ENCODE measurements at places on chromosomes 16 and 17.
A peak's percentile ranks its signal among the peaks of the same experiment; 100 is the strongest.

- no peak for DNase-seq
Observed at GRCh38 chr16:48184681-48185080, 28.9 kb upstream of the ABCC12 start.

- DNase-seq: no peak
Observed at GRCh38 chr17:63772801-63773271, 561 bp downstream of the CCDC47 start.

DNA sequence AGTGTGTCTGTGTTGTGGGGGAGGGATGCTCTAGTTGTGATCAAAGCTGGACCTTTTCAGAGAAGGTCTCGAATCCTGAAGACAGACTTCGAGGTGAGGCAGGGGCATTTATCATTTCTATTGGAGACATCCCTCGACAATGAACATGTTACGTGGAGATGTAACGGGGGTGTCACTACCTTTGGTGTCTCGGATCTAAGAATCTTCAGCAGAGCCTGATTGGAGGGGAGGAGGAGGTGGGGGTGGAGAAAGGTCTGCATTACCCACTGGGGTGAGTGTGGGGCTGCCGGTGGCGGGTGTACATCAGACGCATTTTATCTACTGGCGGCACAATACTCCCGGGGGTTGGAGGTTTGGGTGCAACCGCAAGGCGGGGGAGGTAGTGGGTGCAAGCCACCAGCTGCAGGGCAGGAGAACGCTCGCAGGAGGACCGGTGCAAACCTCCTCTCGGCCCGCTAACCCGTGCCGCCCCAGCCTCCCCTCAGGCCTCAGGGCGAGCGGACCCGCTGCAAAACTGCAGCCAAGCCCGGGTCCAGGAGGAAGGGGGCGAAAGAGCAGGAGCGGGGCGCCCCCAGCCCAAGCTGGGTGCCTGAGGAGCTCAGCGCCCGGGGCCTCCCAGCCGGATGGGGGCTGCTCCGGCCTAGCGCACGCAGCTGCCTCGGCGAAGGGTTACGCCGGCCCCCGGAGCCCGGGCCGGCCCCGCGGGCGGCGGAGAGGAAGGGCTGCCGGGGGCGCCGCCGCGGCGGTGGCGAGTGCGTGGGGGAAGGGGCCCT is 735 bp downstream of the ZNF652 start:
- peak; percentile 94 for DNase-seq

GRCh38 chr16:22787466-22788192 is 26.3 kb upstream of the HS3ST2 start:
- DNase-seq: no peak

GRCh38 chr17:45846646-45847045 is 2.0 kb downstream of the SPPL2C start:
- no peak for DNase-seq

- DNase-seq: no peak
Observed at GRCh38 chr16:12455287-12455798, 348.3 kb downstream of the CPPED1 start.

DNA sequence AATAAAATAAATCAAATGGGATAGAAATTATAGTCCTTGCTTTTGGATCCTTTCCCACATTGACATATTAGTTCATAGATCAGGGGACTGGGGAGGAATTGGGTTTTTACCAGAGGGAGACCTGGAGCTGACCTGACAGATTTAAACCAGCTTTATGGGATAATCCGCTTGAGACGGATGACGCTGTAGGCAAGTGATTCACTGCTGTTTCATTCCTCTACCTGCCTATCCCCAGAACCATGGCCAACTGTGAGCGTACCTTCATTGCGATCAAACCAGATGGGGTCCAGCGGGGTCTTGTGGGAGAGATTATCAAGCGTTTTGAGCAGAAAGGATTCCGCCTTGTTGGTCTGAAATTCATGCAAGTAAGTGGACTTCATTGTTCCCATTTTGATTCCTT is 2.1 kb downstream of the NME1 start:
- DNase-seq: no peak

DNA sequence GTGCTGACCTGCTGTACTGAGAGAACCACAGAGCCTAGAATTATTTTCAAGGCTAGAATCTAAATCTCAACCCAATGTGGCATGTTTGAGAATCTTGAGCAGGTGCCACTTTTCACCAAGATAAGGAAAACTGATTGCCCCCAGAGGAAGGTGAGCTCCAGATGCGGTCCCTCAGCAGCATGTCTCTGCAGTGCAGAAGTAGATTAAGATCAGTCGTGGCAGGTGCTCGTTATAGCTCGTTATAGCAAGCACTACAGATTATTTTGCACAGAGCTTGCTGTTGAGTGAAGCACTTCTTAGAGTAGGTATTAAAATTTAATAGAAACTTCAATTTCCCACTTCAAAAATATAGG is 176.0 kb downstream of the AATF start:
- DNase-seq: no peak

- no peak for DNase-seq
Observed at GRCh38 chr16:2458887-2459646, 842 bp upstream of the TEDC2 start.
